NCI-H1436 (cell line): ENCODE measurements at places on chromosomes 11 and 22.

DNA sequence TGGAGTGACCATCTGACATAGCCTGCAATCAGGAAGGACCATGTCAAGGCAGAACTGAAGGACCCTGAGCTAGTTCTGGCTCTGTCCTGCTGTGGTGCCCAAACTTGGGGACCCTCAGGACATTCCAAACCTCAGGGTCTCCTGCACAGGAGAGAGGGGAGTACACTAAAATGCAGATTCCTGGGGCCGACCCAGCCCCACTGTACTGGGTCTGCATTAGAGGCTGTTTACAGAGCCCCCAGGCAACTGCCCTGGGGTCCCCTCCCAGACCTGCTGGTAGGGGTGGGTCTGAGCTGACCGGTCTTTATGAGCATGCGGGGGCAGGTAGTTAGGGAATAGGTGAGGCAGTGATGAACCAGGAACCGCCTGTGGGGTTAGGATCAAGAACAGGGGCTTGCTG is 6.8 kb downstream of the TRPM5 start:
- no peak for DNase-seq

GRCh38 chr22:27866135-27867084 is 52.6 kb downstream of the PITPNB start:
- DNase-seq = no peak

- DNase-seq = no peak
Measured at GRCh38 chr11:1335264-1335810, 25.9 kb upstream of the TOLLIP start.

- no peak for DNase-seq
Measured at GRCh38 chr11:64372021-64372420, 13.1 kb downstream of the RPS6KA4 start.

- peak; percentile 74 for DNase-seq
Measured at GRCh38 chr22:17773606-17774205, 563 bp downstream of the BID start.

- DNase-seq = no peak
Measured at GRCh38 chr11:70176940-70177689, 26.0 kb upstream of the FADD start.
